GM12892 (cell line): ENCODE measurements at places on chromosomes 11 and 22.

GRCh38 chr11:28735511-28735910 lies 627.3 kb downstream of the METTL15 start:
- no peak for DNase-seq

DNA sequence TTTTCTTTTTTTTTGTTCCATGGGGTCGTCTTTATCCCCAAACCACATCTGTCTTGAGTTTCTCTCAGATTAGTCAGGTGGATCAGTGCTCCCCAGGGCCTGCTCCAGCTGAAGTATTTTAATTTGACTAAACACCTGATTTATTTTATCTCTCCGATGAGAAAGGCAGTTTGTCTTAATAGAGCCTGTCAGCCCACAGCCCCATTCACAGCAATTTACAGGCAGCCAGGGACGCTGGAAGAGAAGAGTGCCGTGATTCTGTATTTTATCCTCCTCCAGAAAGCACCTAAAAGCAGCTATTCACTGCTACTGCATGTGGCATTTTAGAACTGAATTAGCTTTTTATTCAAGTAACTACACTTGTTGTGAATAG lies 164.5 kb downstream of the SOX6 start:
- DNase-seq = no peak

DNA sequence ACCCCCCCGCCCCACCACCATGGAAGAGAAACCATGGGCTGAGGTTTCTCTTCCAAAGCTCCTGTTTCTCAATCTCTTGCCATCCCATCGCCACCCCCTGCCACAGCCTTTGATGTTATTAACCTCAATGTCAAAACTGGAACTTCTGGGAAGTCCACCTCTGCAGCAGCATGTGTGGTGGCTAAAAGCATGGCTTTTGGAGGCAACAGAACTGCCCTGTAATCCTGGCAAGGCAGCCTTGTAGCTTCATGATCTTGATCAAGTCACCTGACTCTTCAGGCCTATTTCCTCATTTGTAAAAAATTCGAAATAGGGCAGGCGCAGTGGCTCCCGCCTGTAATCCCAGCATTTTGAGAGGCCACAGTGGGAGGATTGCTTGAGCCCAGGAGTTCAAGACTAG lies 3.5 kb upstream of the COX8A start:
- no peak for DNase-seq

- DNase-seq = no peak
These were observed 32.5 kb downstream of the AHNAK start for GRCh38 chr11:62514151-62514550.

DNA sequence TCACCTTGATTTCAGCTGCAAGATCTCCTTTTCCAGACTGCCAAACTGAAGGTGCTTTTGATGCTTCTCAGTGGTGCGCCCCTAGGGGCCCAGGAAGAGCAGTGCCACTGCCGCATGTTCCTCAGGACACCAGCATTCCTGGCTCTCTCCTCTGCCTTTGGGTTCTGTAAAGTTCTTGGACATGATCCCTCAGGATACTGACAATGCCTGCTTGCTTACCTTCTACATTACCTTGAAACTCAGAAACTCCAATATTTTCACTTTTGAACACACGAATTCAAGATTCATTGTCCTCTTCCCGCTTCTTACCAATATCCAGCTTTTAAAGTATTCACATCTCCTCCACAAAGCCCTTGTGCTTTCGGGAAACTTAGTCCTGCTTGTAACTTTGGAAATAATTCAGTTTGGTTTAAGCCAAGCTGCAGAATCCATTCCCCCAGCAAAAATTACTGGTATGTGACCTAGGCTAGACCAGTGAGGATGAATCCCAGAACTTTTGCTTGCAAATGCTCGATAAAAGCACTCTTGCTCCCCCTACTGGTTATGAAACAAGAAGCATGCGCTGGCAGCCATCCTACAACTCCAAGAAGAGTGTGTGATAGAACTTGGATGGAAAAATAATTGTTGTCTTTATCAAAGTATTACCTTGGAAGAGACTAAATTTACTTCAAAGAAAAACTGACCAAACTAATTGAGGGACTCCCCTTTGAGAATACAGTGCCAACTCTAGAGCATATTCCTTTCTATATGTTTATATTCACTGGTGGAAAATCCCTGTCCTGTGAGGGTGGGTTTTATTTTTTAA lies 16.5 kb upstream of the OR5B21 start:
- DNase-seq = no peak

DNA sequence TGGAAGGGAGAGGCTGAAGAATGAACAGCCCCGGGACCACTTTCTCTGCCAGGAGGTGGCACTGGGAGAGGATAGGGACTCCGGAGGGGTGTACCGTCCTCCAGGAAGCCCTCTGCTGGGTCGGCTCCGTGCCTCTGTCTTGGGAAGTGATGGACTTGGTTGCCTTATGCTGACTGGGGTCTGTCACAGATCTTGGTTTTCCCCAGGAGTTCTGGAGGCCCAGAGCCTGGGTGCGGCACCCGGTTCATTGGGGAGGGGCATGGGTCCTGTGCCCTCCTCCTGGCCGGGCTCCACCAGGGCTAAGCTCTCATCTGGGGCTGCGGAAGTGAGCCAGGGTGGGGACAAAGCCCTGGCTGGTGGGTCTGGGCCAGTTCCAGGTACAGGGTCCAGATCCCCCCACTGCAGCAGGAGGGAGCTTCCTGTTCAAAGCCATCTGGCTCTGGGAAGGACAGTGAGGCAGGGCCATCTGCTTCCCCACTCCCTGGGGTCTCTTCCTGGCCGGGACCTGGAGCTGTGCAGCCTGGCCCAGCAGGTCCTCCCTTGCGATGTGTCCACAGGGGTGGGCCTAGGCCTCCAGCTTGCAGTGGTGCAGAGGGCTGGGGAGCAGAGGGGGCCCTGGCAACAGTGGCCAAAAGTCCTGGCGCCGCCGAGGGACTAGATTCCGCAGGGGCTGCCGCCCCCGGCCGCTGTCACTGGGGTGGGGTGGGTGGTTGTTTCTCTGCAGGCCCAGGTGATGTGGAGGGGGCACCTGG lies 1.1 kb upstream of the AP2A2 start:
- no peak for DNase-seq

- DNase-seq = no peak
These were observed 6.4 kb downstream of the CD6 start for GRCh38 chr11:60977836-60978235.

GRCh38 chr11:124442442-124442841 lies 3.1 kb downstream of the OR8B8 start:
- DNase-seq = no peak

DNA sequence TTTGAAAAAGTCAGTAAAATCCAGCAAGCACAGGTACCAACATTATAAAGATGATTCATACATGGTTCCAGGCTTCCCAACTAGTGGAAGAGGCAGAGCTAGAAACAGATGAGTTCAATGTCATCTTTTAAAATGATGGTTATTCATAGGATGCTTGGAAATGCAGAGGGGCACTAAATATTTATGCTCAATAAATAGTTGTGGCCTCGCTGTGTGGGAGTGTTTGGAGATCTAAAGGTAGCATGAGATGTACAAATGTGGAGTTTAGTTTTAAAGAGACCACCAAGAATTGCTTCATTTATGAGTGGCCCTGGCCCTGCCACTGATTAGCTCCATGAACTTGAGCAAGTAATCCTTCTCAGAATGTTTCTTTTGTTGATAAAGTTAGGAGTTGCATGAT lies 182.2 kb downstream of the ETS1 start:
- no peak for DNase-seq

DNA sequence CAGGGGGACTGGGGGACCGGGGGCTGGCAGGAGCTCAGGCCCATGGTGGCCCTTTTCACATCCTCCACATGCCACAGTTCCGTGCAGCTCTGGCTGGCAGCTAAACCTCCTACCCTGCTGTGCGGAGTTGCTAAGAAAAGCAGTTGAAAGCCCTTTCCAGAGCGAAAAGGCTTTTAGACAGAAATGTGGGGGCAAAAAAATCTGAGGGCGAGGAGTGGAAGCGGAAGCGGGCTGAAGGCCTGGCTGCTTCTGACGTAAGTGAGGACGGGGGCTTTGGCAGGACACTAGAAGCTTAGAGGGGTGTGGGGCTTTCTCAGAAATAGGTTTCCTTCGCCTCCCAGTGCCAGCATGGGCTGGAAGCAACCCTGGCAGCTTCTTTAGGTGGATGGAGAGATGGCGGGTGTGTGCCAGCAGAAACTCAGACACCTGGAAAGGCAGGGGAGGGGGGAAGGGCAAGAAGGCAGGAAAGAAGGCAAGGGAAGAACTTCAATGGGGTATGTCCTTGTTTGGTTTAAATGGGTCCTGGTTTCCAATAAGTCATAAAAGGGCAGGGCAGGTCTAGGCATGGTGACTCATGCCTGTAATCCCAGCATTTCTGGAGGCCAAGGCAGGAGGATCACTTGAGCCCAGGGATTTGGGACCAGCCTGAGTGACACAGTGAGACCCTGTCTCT lies 11.2 kb upstream of the DGKZ start:
- DNase-seq = no peak

- DNase-seq = no peak
These were observed 134.9 kb upstream of the HSD17B12 start for GRCh38 chr11:43545610-43546009.

DNA sequence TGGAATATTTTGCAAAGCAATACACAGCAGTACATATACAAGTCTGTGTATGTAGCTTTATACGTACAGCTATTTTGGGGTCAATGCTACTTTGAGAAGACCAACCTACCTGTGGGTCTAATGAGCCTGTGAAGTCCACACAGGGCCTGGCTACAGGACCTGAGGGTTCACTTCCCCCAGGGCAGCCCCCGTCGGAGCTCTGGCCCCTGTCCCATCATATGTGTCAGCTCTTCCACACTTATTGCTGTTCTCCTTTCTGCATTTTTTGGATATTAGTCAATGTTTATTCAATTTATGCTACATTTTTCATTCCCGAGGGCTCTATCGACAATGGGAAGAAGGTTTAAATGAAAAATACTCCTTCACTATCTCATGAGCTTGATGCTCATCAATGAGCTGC lies 1473.6 kb downstream of the BRD1 start:
- DNase-seq = no peak

GRCh38 chr11:406796-407650 lies 7.8 kb downstream of the SIGIRR start:
- peak; percentile 94 for DNase-seq

GRCh38 chr11:33616552-33616951 lies 84.1 kb downstream of the C11orf91 start:
- DNase-seq = no peak

- DNase-seq = peak; percentile 29
These were observed 198.2 kb downstream of the SWAP70 start for GRCh38 chr11:9861860-9862725.

- DNase-seq = no peak
These were observed 5.6 kb upstream of the CD59 start for GRCh38 chr11:33741806-33742205.

DNA sequence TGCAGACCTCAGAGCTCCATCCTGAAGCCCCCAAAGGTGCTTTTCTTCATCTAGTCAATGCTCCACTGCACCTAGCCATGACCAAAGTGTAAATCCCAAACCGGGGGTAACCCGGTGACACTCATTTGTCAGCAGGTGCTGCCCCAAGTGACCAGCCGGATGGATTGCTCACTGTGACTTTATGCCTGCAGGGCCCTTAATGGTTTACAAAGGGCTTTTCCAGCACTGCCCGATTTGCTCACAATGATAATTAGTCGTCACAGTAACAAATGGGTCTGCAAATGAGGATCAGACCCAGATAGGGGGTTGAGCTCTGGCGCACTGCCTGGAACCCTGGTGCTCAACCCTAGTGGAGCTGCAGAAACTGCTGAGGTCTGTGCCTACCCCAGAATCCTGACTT lies 45.7 kb upstream of the CD5 start:
- no peak for DNase-seq

GRCh38 chr11:112565551-112565950 lies 304.9 kb upstream of the PLET1 start:
- no peak for DNase-seq

DNA sequence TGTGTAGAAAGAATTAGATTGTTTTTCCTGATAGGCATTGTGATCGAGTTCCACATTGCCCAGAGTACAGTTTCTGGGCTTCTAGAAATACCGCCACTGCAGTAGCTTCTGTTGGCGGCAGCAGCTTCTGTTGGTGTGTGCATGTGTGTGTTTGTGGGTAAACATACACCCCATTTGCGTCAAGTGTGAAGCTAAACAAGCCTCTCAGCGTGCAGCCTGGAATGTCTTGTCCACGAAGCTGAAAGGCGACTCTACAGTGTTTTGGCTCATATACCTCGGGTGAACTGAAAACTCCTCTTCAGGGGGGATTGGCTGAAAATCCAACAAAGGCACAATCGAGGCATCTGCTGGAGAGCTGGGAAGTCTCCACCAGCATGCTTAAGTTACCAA lies 112.0 kb upstream of the E2F8 start:
- no peak for DNase-seq

DNA sequence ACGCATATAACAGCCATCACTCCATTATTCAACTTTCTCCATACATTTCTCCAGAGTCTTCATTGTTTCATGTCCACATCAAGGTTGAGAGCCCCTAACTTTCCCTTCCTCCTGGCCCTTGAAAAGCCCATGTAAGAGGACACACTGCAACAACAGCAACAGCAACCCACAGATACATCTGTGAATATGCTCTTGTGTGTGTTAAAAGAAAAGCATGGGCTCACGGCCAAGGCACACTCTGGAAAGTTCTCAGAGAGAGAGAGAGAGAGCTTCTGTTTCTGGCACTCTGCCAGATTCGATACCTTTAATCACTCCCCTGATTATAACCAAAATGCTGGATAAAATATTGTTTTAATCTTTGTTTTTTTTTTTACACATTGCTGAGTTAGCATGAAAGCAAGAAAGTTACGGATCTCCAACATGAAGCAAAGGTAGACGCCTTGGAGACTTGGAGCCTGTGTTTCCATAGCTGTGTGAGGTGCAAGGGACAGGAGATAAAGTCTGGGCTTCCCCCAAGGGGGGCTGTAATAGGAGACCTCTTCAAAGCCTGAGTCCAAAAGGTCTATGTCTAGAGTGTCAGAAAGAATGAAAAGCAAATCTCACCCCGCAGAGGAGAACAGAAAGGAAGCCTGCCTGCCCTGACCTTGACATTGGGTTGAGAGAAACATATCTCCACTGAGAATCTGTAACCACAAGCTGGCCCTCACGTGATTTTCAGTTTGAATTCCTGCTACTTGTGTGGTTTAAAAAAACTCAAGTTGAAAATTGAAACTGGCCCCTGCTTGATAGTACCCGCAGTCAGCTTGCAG lies 33.7 kb upstream of the MPPED1 start:
- DNase-seq = no peak

- DNase-seq = no peak
These were observed 108.8 kb downstream of the TENM4 start for GRCh38 chr11:79332017-79332416.

- no peak for DNase-seq
These were observed 638.6 kb upstream of the ANO5 start for GRCh38 chr11:21554284-21554683.

- DNase-seq = no peak
These were observed 958 bp upstream of the TUT1 start for GRCh38 chr11:62592146-62592815.

DNA sequence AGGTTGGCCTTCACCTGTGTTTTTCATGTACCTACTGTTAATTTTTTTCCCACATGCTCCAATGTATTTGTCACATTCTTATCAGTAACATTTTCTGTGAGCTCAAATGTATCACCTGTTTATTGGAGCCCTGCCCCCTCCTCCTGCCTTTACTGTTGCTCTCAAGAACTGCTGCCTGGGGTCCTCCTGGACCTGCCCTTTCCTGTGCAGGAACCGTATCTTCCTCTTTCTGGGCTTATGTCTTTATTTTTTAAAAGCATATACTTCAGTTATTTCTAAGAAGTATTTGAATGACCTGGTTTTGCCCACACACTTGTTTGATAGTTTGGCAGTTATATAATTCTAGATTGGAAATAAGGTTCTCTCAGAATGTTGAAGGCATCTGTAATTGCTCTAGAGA lies 5.9 kb downstream of the FAM118B start:
- no peak for DNase-seq
